Stimulated activated CD8-positive, alpha-beta memory T cell treated with anti-CD3 and anti-CD28 coated beads, Interleukin-15, amount 100 ng/mL, for 24 hours (primary cell): ENCODE measurements at places on chromosomes 1 and 21.

DNA sequence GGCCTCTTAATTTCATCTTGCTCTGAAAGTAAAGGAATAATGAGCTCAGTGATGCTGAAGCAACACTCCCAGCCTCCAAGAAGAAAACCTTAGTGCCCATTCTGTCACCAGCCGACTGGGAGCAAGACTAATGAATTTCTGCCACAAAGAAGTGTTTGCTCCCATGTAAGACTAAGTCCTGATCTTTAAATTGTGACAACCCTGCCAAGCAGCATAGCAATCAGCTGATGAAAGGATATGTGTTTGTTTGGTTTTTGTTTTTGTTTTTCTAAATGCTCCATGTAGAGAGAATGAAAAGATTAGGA is 113.7 kb upstream of the PALMD start:
- DNase-seq, result no peak

DNA sequence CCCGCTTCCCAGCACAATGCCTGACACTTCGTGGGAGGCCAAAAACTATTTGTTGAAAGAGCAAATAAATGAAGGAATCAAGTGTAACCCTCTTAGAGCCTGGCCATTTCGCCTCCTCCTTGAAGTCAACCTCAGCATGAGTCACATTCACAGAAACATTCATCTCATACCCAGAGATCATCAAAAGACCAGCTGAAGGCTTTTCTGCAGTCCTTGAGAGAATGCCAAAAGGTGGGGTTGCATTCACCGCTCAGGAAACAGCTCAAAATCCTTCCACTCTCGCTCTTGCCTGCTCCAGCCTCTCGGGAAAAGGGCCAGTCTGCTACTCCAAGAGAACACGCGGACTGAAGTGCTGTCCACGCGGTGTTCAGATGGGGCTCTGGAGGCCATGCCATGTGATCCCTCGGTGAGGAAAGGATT is 90.0 kb downstream of the VWA5B1 start:
- no peak for DNase-seq

DNA sequence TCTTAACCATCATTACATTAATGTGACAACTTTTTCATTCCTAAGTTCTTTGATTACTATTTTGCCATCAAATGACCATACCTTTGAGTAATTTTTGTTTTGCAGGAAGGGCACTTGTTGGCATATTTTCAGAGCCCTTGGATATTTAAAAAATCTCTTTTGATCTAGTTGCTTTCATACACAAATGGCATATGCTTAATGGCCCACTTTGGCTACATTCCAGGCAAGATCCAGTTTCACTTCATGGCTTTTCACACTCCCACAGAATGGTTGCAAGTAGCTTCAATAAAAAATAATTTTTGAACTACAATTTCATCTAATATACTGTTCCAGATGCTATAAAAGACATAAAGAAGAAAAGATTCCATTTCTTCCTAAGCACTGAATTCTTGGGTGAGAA is 18.1 kb downstream of the ADAM30 start:
- DNase-seq, result no peak

GRCh38 chr21:36235058-36235582 is 78.5 kb downstream of the DOP1B start:
- no peak for DNase-seq

- DNase-seq, result no peak
These were observed 112.9 kb upstream of the WARS2 start for GRCh38 chr1:119253366-119253765.

DNA sequence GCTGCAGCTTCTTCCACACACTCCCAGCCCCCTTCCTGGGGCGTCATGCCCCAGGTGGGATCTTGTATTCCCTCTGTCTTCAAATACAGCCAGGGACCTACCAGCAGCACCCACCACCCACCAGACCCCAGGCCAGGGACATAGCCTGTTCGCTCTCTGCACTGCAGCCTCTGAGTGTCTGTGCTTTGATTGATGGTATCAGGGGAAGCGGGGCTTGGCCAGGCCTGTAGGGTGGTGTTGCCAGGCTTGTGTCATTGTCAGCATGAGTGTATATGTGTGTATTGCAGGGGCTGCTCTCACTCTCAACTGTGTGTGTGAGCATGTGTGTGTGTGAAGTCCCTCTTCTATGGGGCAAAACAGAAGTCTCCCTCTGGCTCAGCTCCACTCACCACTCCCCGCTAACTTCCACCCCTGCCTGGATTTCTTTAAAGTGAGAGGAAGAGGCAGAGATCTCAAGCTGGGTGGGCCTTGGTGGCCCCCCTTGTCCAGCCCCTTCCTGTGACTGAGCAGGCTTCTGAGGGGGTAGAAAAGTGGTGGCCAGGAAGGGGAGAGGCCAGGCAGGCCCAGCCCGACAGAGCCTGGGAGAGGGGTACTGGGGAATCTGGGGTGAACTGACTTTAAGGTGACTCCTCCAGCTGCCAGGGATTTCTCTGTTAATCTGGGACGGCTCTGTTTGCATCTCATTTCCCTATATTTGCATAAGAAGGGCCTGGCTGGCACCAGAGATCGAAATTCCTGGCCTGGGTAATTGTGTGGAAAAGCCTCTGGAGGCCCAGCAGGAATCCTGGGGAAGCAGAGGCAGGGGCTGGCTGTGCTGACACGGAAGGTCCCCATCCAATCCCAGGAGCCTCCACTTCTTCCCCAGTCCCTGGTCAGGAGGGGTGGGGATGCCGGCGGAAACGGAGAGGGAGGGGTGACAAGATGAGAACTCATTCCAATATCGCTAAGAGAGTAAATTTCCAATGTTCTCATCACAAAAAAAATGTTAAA is 18.6 kb upstream of the ADGRB2 start:
- DNase-seq, result no peak

- no peak for DNase-seq
These were observed 36.6 kb upstream of the LCE5A start for GRCh38 chr1:152473887-152474537.

GRCh38 chr21:24278711-24279110 is 1328.6 kb downstream of the MRPL39 start:
- DNase-seq, result no peak

DNA sequence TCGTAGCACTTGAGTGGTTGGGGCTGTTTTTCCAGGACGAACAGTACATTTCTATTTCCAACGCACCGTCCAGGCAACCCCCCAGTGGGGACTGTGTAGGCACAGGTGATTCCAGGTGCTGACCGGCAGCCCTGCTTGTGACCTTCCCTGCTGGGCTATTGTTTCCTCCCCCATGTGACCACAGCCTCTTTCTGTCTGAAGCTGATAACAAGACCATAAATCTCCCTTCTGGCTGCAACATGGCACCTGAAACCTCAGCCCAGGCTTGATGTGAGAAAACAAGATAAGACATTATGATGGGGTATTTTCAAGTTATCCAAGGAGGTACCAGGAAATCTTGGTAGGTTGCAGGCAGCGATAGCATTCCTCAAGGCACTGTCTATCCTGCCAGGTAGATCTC is 48.2 kb downstream of the HLX start:
- no peak for DNase-seq

- no peak for DNase-seq
These were observed 8.7 kb downstream of the SLX9 start for GRCh38 chr21:44948426-44949120.

DNA sequence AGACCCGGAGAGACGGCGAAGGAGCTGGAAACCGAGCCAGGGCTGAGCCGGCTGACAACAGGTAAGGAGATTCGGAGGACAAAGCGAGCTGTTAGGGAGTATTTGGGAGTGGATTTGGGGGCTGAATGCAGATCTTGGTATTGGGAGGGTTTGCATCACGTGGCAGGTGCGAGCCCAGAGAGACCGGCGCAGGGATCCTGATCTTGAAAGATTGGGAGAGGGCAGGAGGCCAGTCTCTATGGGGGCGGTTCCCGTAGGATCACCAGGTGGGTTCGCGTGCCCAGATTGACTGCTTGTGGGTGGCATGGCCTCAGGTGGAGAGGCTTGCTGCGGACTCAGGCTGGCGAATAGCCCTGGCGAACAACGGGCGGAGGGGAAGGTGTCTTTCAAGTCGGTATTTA is 204 bp downstream of the CIART start:
- no peak for DNase-seq

- no peak for DNase-seq
These were observed 3.6 kb upstream of the PPP2R5A start for GRCh38 chr1:212281590-212281989.

DNA sequence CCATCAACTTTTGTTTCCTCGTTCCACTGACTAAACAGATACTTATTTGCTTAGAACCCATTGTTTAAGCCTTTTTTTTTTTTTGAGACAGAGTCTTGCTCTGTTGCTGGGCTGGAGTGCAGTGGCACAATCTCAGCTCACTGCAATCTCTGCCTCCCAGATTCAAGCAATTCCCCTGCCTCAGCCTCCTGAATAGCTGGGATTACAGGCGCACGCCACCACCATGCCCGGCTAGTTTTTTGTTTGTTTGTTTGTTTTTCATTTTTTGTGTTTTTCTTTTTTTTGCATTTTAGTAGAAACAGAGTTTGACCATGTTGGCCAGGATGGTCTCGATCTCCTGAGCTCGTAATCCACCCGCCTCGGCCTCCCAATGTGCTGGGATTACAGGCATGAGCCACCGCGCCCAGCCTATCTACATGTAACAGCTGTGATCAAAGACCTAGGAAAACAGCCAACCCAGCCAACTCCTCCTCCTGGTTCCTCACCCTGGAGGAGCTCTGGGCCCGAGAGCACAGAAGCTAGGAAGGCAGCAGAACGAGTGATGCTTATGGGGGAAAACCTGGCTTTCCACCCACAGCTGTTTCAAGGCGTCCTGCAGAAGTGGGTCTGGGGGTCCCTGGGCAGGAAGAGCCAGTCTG is 32.9 kb downstream of the KCNN3 start:
- no peak for DNase-seq

DNA sequence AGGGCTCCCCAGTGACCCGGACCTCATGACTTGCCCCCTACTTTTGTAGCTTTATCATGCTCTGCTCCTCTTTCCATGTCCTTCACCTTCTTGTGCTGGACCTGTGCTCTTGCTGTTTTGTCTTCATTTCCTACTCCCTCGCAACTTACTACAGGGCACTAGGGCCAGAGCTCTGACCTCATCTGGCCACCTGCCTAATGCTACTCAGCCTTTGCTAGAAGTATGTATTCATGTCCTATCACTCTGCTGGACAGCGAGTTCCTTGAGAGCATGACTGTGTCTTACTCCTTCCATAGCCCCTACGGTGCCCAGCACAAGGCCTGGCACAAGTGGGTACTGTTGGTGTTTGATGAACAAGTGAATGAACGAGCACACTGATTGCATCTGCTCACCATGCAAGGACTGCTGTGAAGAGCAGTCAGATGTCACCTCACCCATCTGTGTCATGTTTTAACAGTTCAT is 1.9 kb downstream of the MTFR1L start:
- no peak for DNase-seq

GRCh38 chr1:192610112-192610889 is 25.6 kb upstream of the RGS13 start:
- no peak for DNase-seq
